ENCODE measurements at places on chromosomes 3 and 15.

GRCh38 chr3:149510480-149510879 is 36.0 kb downstream of the TM4SF4 start:
- no peak for DNase-seq

GRCh38 chr15:37221671-37222145 is 121.4 kb upstream of the MEIS2 start:
- no peak for DNase-seq

- DNase-seq: no peak
Measured at GRCh38 chr3:923161-923910, 169.5 kb upstream of the CNTN6 start.

DNA sequence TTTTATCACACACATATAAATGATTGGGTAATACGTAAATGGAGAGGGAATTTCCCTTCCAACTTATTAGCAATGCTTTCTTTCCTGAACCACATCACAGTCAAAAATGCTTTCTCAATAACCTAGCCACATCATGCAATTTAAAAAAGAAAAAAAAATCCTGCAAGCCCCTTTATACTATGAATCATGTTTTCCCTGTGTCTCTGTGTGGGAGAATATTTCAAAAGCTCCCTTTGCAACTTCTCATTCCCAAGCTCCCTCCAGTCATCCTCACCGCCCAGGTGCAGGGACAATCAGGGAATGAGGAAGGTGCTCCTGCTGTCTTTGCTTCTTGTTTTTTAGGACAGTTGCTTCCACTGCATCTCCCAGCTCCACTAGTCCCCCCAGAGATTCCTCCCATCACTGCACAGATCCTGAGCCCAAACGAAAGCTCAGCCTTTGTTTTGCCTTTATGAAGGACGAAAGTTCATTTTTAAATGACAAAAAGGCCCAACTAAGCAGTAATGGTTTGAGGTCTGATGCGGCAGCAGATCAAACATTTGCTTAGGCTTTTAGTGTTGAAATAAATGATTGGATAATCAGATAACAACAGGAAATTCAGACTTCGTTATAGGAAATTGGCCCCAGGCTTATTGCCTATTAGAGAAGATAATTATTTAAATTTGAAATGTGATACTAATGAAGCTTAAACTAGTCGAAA is 47.8 kb upstream of the ADGRG7 start:
- no peak for DNase-seq

All from pons (tissue), 1 donor.